ENCODE measurements at places on chromosomes 4 and X.

GRCh38 chr4:55830048-55830447 lies 10.5 kb downstream of the EXOC1L start:
- DNase-seq = no peak

- no peak for DNase-seq
Observed at GRCh38 chr4:118154649-118155048, 120.4 kb downstream of the NDST3 start.

GRCh38 chrX:151962034-151962433 lies 12.4 kb downstream of the GABRE start:
- DNase-seq = no peak

- no peak for DNase-seq
Observed at GRCh38 chr4:8200302-8200975, 1.3 kb downstream of the SH3TC1 start.

GRCh38 chr4:94819371-94820168 lies 61.8 kb downstream of the BMPR1B start:
- DNase-seq = no peak

GRCh38 chrX:15973299-15973698 lies 118.7 kb upstream of the AP1S2 start:
- DNase-seq = no peak

- no peak for DNase-seq
Observed at GRCh38 chrX:154815274-154815818, 10.1 kb upstream of the MPP1 start.

DNA sequence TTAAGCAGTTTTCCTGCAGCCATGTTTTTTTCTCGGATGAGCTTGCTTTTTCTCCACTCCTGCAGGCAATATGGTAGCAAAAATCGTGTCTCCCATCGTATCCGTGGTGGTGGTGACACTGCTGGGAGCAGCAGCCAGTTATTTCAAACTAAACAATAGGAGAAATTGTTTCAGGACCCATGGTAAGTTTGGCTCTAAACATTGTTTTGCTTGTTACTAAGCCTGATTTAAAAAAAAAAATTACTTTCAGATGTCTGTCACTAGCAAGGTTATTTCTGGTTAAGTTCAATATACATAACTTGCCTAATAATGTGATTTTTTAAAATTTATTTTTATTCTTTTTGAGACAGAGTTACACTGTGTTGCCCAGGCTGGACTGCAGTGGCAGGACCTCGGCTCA lies 17.5 kb upstream of the GYG2 start:
- no peak for DNase-seq

- DNase-seq = no peak
Observed at GRCh38 chr4:86970447-86971354, 35.9 kb downstream of the AFF1 start.

- DNase-seq = no peak
Observed at GRCh38 chrX:20620306-20620705, 353.6 kb upstream of the RPS6KA3 start.

GRCh38 chr4:121964958-121965357 lies 13.1 kb upstream of the TRPC3 start:
- DNase-seq = no peak

DNA sequence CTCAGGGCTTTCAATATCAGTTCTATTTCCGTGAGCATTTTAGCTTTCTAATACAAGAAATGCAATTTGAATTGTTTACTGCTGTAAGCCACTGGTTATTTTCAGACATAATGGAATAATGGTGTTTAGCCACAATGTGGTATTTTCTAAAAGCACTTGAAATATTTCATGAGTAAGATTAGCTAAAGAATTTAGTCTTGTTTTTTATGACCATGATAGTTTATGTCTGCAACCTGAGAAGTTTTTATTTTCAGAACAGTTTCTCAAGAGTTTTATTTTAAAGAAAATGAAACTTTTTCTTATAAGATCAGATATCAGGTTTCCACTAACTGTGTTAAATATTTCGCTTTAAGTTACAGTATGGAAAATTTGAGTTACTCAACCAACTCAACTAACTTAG lies 60.2 kb downstream of the SLIT2 start:
- no peak for DNase-seq

- DNase-seq = no peak
Observed at GRCh38 chr4:150007512-150007911, 70.7 kb upstream of the DCLK2 start.

GRCh38 chr4:139666735-139667281 lies 1.2 kb downstream of the MGST2 start:
- no peak for DNase-seq

DNA sequence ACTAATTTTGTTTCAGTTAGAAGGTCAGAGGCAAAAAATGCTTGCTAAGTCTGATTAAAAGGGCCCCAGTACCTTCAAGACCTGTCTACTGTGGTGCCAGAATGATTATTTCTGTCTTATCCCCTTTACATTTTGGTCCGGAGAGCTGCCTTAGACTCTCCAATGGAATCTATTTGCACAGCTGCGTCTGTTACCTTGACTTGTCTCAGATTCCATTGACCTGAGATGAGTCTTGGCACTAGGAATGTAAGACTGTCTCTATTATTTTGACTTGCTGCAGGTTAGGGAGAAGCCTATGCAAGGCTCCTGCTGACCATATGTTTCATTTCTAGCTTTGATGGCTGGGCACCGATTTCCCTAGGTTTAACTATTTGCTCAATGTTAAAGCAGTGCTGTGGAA lies 457.6 kb downstream of the KCTD8 start:
- no peak for DNase-seq

GRCh38 chrX:6954836-6955235 lies 192.7 kb upstream of the STS start:
- DNase-seq = no peak

DNA sequence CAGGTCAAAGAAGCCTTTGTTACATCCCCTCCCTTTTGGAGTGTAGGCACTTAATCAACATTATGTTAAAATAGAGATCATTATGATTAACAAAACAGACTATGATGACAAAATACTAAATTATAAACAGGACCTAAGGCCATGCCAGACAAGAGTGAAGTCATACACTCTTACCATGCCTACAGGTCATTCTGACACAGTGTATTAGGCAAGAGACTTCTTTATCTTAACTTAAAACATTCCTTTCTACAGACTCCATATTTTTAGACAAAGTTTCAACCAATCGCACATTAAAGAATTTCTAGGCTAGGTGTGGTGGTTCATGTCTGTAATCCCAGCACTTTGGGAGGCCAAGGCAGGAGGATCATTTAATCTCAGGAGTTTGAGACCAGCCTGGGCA lies 128.6 kb upstream of the SLC34A2 start:
- DNase-seq = no peak

DNA sequence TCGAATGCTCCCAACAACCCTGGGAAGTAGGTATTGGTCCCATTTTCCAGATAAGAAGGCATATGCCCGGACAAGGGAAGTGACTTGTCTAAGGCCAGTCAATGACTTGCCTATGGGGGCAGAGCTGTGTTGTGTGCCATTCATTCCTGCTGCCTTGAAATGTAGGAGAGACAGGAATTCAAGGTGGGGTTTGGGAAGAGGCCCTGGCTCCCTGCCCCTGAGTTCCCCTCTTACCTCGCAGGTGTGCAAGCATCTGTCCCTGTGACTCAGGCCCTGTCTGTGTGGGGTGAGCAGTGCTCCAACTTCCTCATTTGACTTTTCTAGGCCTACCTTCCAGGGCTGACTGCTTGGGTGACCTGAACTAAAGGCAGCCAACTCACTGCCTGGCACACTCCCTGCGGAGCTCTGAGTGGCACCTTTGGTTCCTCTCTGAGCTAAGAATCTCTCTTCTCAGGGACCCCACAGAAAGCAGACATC lies 5.1 kb downstream of the EFNB1 start:
- no peak for DNase-seq

GRCh38 chr4:185039508-185040273 lies 21.4 kb downstream of the HELT start:
- peak; percentile 11 for DNase-seq

- no peak for DNase-seq
Observed at GRCh38 chrX:1394731-1395501, 3.0 kb upstream of the SLC25A6 start.

- no peak for DNase-seq
Observed at GRCh38 chr4:119118397-119118796, 17.2 kb upstream of the MYOZ2 start.

- no peak for DNase-seq
Observed at GRCh38 chr4:173991316-173991715, 292.2 kb downstream of the FBXO8 start.

GRCh38 chrX:37690119-37690518 lies 4.5 kb downstream of the XK start:
- DNase-seq = no peak

GRCh38 chr4:48960988-48961635 lies 25.0 kb upstream of the CWH43 start:
- DNase-seq = no peak

- DNase-seq = no peak
Observed at GRCh38 chr4:148288448-148288847, 153.8 kb downstream of the NR3C2 start.

- no peak for DNase-seq
Observed at GRCh38 chrX:17464194-17464593, 89.2 kb downstream of the NHS start.

GRCh38 chr4:139315221-139315675 lies 13.0 kb upstream of the NDUFC1 start:
- no peak for DNase-seq

- DNase-seq = no peak
Observed at GRCh38 chr4:81307991-81308390, 93.0 kb upstream of the PRKG2 start.

GRCh38 chr4:33296876-33297455 lies 2576.8 kb downstream of the PCDH7 start:
- DNase-seq = no peak

DNA sequence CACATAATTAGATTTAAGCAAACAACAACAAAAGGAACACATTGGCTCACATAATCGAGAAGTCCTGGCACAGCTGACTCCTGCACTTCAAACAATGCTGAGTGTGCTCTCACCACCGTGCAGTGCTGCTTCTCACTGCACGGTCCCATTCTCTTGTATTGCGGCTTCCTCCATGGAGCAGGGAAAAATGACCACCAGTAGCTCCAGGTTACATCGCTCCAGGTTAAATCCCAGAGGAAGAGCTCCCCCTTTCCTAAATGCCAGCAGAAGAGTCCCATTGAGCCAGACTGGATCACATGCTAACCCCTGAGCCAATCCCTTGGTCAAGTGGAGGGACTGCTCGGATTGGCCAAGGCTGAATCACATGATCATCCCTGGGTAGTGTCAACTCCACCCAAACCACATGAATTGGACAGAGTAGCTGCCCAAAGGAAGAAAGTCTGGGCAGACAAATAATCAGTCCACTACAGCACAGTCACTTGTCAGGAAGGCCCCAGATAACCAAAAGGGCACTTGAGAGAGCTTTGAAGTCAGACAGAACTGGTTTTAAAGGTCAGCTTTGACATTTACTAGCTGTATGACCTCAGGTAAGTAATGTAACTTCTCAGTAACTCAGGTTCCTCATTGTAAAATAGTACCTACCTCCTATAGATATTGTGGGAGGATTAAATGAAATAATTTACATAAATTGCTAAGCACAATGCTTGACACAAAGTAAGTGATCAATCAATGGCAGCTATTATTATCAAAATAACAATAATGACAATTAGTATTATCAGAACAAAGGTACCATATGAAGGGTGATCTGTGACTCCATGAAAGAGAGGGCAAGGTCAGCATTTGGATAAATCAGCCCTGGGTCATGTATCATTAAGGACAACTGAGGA lies 14.3 kb downstream of the TEC start:
- DNase-seq = no peak

- no peak for DNase-seq
Observed at GRCh38 chr4:151738720-151739517, 21.9 kb downstream of the GATB start.

DNA sequence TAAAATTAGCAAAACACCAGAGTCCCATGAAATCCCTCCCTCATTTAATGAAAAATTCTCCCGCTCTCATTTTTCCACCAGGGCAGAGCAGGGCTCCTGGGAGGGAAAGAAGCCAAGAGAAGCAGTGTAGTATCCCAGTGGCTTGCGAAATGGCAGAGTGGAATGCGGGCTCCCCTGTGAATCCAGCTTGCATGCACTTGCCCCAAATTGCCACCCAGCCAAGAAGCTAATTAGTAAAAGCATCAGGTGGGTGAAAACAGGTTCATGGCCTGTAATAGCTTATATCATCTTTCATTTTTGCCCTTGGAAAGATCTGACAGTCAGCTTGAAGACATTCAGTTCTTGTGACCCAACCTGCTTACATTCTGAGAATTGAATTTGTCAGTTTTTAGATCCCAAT lies 10.1 kb downstream of the AMOT start:
- no peak for DNase-seq

DNA sequence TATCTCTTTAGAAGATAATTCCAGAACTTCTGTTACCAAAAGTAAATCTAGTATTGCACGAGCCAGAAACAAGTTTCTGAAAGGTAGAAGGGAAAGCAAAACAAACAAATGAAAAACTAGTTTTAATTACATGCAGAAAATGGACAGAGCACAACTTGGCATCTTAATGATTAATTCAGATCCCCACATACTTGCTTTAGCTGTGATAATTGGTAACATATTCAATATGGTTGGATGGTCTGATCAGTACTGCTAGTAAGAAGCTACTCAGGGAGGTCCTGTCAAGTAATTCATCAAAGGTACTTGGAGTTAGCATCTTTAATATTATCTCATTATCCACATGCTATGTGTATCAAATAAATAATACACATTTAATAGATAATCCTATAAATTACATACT lies 204.3 kb downstream of the TRAM1L1 start:
- no peak for DNase-seq

- DNase-seq = no peak
Observed at GRCh38 chr4:109078724-109079123, 223.7 kb downstream of the COL25A1 start.

- DNase-seq = no peak
Observed at GRCh38 chr4:21954916-21955315, 6.3 kb upstream of the KCNIP4 start.

DNA sequence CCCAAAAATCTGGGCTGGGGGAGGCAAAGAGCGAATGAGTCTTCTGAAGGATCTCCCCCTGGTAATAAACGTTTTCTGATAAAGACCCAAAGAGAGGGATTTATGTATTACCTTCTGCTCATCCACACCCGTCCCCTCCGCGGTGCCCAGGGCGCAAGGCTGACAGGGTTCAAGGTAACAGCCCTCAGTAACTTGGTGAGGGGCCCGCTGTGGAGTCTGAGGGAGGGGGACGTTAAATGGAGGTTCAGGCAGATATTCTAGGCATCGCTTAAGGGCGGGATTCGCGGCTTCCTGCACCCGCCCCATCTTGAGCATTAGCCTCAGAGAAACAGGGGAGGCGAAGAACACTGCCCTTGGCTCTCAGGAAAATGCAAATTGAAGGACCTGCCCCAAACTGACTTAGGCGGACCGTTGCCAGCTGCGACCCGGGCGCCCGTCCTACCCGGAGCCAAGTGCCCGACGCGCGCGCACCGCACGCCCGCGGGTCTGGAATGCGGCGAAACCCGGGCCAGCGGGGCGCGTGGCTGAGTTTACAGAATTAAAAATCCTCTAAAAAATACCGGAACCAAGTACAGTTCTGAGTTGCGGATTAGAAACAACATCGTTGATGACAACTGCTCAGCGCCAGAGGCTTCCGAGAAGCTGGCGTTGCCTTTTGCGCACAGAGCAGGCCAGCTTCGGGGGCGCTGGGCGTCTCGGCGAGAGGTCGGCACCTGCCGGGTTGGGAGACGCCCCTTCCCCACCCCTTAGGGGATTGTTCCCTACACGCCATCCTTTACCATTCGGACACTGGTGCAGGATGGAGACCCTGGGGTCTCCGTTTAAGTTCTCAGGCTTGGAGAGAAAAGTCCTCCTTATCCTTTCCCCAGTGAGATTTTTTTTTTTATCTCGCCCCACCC lies 2.8 kb downstream of the HELT start:
- DNase-seq = no peak

- no peak for DNase-seq
Observed at GRCh38 chrX:94058728-94059382, 384.8 kb downstream of the FAM133A start.
